Melanocyte of skin (primary cell): ENCODE measurements at places on chromosomes 2 and 18. TPM values are rescaled to one million over a fixed set of nuclear protein-coding genes. Genes with fewer than 3 reads are reported as not detected.

The ARHGAP25 gene
- total RNA-seq, result 0.67 TPM in 1 of 2 replicates, not detected in the other

The TDRD15 gene
- total RNA-seq, result not detected in 2 replicates

The PDE1A gene
- under 0.01 TPM in 2 replicates for total RNA-seq

The CCNYL1 gene
- total RNA-seq, result 8.0 and 10.7 TPM in 2 replicates

The ACTR1B gene
- total RNA-seq, result 50.6 and 56.0 TPM in 2 replicates

The ARL5A gene
- total RNA-seq, result 46.8 and 73.1 TPM in 2 replicates
